ENCODE measurements at places on chromosomes 16 and 17. TPM values are rescaled to one million over a fixed set of nuclear protein-coding genes. Genes with fewer than 3 reads are reported as not detected.

The CDRT15 gene
- not detected for total RNA-seq

The PABPN1L gene
- not detected for total RNA-seq

The RFNG gene
- total RNA-seq, result 34.0 TPM

The MRPL58 gene
- total RNA-seq, result 17.4 TPM

The KRTAP9-7 gene
- total RNA-seq, result not detected

The CMTM2 gene
- total RNA-seq, result not detected

The NHLRC4 gene
- total RNA-seq, result 2.2 TPM

The CLEC3A gene
- total RNA-seq, result not detected

The TRPV2 gene
- 33.4 TPM for total RNA-seq

The HEATR9 gene
- not detected for total RNA-seq

The COL1A1 gene
- 948 TPM for total RNA-seq

- H3K4me1 ChIP-seq, result no peaks in the 10 kb centered on the region
- H3K27me3 ChIP-seq, result no peaks in the 10 kb centered on the region
- H3K36me3 ChIP-seq, result no peaks in the 10 kb centered on the region
- no peak for DNase-seq
Measured at GRCh38 chr17:47997586-47997985, 26.7 kb downstream of the CDK5RAP3 start.

- DNase-seq, result no peak
- no peaks in the 10 kb centered on the region for H3K36me3 ChIP-seq
- H3K27ac ChIP-seq, result peak overlapping the region; percentile 28
- H3K27me3 ChIP-seq, result no peaks in the 10 kb centered on the region
Measured at GRCh38 chr17:846901-847843, 65.0 kb downstream of the MRM3 start.

DNA sequence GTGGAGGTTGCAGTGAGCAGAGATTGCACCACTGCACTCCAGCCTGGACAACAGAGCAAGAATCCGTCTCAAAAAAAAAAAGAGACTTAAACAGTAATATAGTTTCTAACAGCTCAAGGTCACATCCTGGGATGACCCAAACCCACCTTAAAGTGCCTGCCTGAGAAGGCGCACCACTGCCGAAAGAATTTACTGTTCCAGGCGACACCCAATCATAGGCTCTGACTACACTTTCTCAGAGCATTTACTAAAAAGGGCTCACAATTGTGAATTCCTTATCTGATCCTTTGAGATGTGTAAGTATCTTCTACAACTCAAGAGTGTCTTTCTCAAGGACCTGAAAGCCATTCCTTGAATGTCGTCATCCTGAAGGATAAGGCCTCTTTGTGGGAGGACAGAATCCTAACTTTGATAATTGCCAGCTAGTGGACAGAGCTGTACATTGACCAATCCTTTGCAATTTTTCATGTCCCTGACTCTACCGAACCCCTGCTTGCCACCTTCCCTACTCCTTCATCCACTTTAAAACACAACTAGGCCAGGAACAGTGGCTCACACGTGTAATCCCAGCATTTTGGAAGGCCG, 2.6 kb upstream of the ST3GAL2 start:
- H3K27ac ChIP-seq, result no peak overlapping the region
- no peak overlapping the region for H3K4me3 ChIP-seq
- no peaks in the 10 kb centered on the region for H3K27me3 ChIP-seq
- DNase-seq, result no peak

DNA sequence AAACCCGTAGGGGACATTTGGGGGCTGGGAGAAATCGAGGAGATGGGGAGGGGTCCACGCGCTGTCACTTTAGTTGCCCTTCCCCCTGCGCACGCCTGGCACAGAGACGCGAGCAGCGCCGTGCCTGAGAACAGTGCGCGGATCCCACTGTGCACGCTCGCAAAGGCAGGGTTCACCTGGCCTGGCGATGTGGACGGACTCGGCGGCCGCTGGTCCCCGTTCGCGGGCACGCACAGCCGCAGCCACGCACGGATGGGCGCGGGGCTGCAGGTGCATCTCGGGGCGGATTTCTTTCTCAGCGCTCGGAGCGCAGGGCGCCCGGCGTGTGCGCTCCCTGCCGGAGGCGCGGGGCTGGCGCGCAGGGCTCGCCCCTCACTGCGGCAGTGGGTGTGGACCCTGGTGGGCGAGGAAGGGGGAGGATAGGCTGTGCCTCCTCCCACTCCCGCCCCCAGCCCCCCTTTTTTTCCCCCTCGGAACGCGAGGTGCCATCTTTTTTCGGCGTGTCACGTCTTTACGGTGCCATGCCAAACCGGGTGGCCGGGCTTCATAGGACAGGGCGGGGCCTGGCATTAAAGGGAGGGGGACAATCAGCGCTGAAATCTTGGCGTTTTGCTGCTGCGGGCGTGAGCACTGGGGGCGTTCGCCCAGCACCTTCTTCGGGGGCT, 1.1 kb downstream of the MAPT start:
- H3K36me3 ChIP-seq, result no peaks in the 10 kb centered on the region
- no peaks in the 10 kb centered on the region for H3K4me1 ChIP-seq
- peak overlapping the region; percentile 68 for H3K4me3 ChIP-seq
- peak; percentile 74 for DNase-seq
- no peaks in the 10 kb centered on the region for H3K27me3 ChIP-seq

DNA sequence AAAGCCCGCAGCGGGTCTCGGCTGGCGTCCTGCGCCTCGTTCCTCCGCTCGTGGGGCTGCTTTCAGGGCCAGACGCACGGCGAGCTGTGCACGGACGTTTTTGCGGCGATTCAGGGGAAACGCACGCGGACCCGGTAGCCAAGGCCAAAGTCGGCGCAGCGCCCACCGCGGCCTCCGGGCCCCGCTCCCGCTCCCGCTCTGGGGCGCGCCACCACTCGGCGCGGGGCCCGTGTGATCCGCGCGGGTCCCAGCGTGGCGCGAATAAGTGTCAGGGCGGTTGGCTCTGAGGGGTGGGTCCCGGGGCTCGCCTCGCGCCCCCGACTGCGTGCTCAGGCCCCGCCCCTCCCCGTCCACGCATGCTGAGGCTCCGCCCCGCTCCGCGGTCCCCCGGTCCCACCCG, 694 bp upstream of the TBCD start:
- H3K27ac ChIP-seq, result no peak overlapping the region
- DNase-seq, result no peak
- H3K36me3 ChIP-seq, result no peaks in the 10 kb centered on the region
- H3K4me3 ChIP-seq, result peak overlapping the region; percentile 52
- no peaks in the 10 kb centered on the region for H3K4me1 ChIP-seq

- no peak overlapping the region for H3K27ac ChIP-seq
- no peak for DNase-seq
- H3K36me3 ChIP-seq, result no peaks in the 10 kb centered on the region
- no peak overlapping the region for H3K4me3 ChIP-seq
- no peaks in the 10 kb centered on the region for H3K4me1 ChIP-seq
- H3K27me3 ChIP-seq, result no peaks in the 10 kb centered on the region
Measured at GRCh38 chr17:17769869-17770631, 66.7 kb downstream of the SREBF1 start.

- no peak for DNase-seq
- no peaks in the 10 kb centered on the region for H3K27me3 ChIP-seq
- H3K27ac ChIP-seq, result no peak overlapping the region
- no peak overlapping the region for H3K4me3 ChIP-seq
- no peaks in the 10 kb centered on the region for H3K4me1 ChIP-seq
Measured at GRCh38 chr17:82061047-82061925, 4.3 kb downstream of the DUS1L start.

- no peak for DNase-seq
- H3K4me1 ChIP-seq, result no peaks in the 10 kb centered on the region
- H3K4me3 ChIP-seq, result no peak overlapping the region
Measured at GRCh38 chr17:28244446-28244845, 74.6 kb upstream of the TMEM97 start.

GRCh38 chr16:15610369-15610871, 32.5 kb downstream of the MARF1 start:
- H3K4me1 ChIP-seq, result no peaks in the 10 kb centered on the region
- DNase-seq, result no peak
- peaks cover 7% of the 10 kb centered on the region for H3K36me3 ChIP-seq
- no peak overlapping the region for H3K4me3 ChIP-seq
- no peak overlapping the region for H3K27ac ChIP-seq

DNA sequence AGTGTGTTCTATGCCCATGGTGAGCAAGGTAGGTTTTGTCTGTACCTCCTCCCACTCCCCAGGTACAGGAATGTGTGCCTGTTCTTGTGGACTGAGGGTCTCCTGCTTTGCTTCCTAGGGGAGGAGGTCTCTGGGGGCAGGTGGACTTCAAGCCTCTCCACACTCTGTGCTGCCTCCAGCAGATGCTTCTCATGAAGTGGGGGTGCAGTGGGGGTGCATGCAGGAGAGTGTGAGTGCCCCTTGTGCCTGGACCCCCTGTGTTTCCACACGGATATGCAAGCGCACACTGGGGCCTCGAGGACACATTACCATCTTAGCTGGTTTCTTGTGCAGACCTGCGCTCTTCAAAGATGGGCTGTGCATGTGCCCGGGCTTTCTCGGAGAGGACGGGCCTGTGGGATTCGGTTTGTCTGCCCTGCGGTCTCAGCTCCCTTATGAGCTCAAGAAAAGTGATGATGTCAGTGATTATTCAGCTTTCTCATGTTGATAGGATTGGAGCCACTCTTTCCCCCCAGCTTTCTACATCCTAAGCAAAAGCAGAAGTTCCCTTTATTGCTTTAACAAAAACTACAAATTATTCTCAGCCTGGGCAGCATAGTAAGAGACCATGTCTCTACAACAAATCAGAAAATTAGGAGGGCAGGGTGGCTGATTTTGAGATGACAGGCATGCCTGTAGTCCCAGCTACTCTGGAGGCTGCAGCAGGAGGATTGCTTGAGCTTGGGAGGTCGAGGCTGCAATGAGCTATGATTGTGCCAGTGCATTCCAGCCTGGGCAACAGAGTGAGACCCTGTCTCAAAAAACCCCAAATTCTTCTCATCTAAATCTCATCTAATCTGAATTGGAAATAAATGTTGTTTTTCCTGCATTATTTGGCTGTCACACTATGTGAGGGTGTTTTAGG, 86.8 kb downstream of the RPTOR start:
- no peaks in the 10 kb centered on the region for H3K4me1 ChIP-seq
- no peak overlapping the region for H3K27ac ChIP-seq
- no peaks in the 10 kb centered on the region for H3K27me3 ChIP-seq
- H3K36me3 ChIP-seq, result no peaks in the 10 kb centered on the region
- H3K4me3 ChIP-seq, result no peak overlapping the region

DNA sequence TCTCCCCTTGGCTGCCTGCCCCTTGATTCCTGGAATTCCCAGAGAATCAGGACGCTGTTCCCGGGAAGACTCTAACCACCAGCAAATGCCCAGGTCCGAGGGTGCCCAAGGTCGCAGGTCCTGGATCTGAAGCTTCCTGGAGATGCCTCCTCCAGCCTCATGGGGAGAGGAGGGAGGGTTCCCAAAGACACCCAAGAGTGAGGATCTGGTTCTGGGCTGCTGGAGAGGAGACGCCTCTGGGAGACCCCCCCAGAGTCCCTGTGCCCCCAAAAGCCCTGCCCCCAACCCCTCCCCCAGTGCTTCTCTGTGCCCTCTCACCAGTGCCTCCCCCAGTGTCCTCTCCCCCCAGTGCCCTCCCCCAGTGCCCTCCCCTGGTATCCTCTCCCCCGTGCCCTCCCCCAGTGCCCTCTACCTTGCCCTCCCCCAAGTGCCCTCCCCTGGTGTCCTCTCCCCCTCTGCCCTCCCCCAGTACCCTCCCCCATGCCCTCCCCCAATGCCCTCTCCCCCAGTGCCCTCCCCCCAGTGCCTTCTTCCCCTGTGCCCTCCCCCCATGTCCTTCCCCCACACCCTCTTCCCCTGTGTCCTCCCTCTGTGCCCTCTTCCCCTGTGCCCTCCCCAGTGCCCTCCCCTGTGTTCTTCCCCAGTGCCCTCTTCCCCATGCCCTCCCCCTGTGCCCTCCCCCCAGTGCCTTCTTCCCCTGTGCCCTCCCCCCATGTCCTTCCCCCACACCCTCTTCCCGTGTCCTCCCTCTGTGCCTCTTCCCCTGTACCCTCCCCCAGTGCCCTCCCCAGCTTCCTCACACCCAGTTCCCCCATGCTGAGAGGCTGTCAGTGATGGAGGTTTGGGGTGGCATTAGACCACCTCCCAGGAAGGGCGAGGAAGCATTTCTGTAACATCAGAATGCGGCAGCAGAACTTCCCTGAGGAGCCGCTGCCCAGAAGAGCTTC, 6.3 kb upstream of the SECTM1 start:
- peak; percentile 51 for DNase-seq
- H3K4me3 ChIP-seq, result no peak overlapping the region
- H3K27me3 ChIP-seq, result no peaks in the 10 kb centered on the region
- H3K36me3 ChIP-seq, result no peaks in the 10 kb centered on the region
- H3K4me1 ChIP-seq, result no peaks in the 10 kb centered on the region

DNA sequence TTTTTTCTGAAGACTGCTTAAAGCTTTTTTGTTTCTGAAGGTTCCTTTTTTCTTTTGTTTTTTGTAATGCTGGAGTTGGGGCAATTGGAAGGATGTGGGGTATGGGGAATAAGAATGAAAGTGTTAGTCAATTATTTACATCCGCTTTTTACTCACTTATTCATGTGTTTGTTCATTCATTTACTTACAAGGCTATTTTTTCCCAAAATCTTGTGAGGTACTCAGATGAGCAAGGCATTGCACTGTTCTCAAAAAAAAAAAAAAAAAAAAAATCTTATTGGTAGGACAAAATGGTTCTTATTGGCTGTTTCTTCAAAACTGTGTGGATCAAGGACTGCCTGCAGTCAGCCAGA, 55.7 kb downstream of the PLD6 start:
- DNase-seq, result no peak
- H3K4me1 ChIP-seq, result peaks cover 5% of the 10 kb centered on the region
- H3K27ac ChIP-seq, result no peak overlapping the region
- H3K36me3 ChIP-seq, result no peaks in the 10 kb centered on the region

DNA sequence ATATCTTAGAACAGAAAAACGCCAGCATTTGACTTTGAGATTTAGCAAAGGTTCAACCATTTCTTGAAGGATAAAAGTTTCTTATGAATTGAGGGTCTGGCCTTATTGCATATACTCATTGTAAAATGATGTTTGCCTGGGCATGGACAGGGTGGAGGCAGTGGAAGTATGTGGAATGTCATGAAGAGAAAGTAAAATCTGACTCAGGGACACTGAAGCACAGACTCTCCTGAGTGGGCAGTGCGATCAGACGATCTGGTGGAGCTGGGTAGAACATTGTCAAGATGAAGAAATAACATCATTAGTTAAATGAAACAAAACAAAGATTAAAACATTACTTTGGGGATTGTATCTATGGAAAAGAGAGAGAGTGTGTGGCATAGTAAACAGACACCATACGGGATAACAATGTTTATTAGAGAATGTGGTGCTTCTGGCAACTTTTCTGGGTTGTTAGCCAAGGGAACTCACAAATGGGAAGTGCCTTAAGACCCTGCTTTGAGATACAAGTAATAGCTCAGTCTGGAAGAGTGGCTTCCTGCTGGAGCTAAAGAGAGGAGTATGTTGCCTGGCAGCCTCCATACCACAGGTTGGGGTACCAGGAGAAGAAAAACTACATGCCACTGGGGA, 4.4 kb downstream of the MAP3K3 start:
- no peaks in the 10 kb centered on the region for H3K27me3 ChIP-seq
- H3K4me1 ChIP-seq, result peaks cover 5% of the 10 kb centered on the region
- DNase-seq, result no peak
- no peak overlapping the region for H3K4me3 ChIP-seq
- H3K27ac ChIP-seq, result no peak overlapping the region
- H3K36me3 ChIP-seq, result no peaks in the 10 kb centered on the region

- DNase-seq, result no peak
- no peak overlapping the region for H3K27ac ChIP-seq
- H3K27me3 ChIP-seq, result no peaks in the 10 kb centered on the region
- no peaks in the 10 kb centered on the region for H3K36me3 ChIP-seq
- peaks cover 2% of the 10 kb centered on the region for H3K4me1 ChIP-seq
Measured at GRCh38 chr16:80350061-80350460, 190.7 kb upstream of the DYNLRB2 start.

Data from aorta (tissue), 5 donors.